Esophagus muscularis mucosa (tissue), 4 donors: ENCODE measurements at places on chromosomes 11 and 22. TPM values are rescaled to one million over a fixed set of nuclear protein-coding genes. Genes with fewer than 3 reads are reported as not detected.
A peak's percentile ranks its signal among the peaks of the same experiment; 100 is the strongest.

DNA sequence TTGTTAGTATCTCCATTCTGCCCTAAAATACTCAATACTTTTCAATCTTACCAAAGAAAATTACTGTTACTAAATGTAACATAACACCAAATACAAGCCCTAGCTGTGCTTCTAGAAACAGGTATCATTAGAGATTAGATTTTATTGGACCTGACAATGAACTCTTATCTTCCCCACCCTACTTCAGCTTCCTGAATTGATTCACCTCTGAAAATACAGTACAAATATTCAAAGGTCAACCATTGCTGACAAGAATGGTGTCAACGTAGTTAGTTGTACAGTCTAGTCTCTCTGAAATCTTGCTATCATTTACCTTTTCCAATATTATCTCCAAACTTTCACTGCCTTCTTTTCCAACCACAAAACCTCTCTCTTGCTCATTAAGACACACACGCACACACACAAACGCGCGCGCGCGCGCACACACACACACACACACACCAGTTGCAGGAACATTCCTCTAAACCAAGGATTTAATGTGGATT lies 22.4 kb downstream of the LRRC4C start:
- no peak for DNase-seq

- DNase-seq = no peak
Observed at GRCh38 chr11:64608046-64608445, 17.0 kb downstream of the SLC22A12 start.

GRCh38 chr22:21025266-21025665 lies 7.1 kb downstream of the SLC7A4 start:
- DNase-seq = no peak

DNA sequence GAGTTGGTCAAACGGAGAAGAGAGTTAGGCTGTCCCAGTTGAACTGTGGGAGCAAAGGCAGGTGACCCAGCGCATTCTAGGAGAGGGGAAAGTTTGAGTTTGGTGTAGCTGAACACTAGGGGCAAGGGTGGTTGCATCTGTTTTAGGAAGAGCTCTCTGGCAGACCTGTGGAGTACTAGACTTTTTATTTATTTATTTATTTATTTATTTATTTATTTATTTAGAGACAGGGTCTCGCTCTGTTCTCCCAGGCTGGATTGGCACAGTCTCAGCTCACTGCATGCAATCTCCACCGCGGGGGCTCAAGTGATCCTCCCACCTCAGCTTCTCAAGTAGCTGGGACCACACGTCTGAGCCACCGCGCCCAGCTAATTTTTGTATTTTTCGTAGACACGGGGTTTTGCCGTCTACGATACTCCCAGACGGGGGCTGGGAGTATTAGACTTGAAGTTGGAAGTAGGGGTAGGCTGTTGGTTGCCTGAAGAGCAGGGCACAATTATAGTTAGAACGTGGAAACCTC lies 950 bp upstream of the ACER3 start:
- DNase-seq = no peak

DNA sequence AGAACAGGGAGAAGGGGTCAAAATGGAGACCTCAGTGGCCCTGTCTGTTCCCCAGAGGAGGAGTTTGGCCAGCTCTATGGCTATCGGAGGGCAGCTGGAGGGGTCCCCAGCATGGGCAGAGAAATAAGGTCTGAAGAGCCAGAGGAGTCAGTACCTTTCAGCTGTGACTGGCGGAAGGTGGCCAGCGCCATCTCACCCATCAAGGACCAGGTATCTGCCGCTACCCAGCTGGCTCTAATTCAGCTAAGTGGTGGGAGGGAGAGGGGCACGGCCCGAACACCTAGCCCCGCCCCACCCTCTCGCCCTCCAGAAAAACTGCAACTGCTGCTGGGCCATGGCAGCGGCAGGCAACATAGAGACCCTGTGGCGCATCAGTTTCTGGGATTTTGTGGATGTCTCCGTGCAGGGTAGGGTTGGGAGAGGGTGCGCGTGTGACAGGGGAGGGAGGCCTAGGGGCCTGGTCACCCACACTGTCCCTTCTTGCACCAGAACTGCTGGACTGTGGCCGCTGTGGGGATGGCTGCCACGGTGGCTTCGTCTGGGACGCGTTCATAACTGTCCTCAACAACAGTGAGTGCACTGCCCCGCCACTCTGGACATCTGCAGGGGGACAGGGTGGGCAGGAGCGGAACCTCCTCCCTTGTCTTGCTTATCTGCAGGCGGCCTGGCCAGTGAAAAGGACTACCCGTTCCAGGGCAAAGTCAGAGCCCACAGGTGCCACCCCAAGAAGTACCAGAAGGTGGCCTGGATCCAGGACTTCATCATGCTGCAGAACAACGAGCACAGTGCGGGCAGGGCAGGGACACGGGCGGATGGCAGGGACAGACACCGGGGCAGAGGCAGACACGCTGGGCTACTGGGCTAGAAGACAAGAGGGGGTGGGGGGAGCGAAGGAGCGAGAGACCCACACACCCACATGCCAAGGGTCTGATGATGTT lies 2.8 kb downstream of the CTSW start:
- DNase-seq = no peak

DNA sequence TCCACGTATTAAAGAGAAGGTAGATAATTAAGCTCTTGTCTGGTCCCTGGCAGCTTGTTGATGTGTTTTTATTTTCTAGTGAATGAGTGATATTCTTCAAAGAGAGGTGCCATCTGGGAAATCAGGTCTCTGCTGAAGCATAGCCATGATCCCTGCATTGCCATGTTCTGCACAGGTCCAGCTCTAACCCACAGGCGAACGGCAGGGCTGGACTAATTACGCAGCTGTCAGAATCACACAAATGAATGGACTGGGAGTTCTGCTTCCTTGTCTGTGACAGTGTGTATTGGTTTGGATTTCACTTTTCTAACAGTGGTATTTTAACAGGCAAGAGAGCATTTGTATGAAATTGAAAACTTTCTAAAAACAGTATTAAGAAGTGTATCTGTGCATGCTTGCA lies 235.6 kb downstream of the FAT3 start:
- DNase-seq = peak; percentile 17

GRCh38 chr11:91174193-91174592 lies 951.3 kb upstream of the CHORDC1 start:
- DNase-seq = no peak

- no peak for DNase-seq
Observed at GRCh38 chr11:115409116-115409670, 95.0 kb downstream of the CADM1 start.

DNA sequence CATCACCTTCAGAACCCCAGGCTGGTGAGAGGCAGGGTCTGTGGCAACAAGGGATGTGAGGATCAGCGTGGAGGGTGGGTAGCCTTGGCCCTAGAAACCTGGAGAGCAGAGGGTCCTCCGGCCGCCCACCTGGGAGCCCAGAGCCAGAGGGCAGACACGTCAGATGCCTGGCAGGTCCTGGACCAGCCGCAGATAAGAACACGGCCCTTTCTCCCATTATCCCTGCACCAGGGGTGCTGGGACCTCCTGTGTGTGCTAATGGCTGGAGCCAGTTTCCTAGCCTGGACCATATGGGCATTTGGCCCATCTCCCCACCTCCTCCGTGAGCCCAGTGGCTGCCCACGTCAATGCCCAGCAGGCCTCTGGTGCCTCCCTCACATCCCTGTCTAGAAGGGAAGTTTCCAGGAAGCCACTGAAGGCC lies 88.4 kb downstream of the MORC2 start:
- DNase-seq = no peak

DNA sequence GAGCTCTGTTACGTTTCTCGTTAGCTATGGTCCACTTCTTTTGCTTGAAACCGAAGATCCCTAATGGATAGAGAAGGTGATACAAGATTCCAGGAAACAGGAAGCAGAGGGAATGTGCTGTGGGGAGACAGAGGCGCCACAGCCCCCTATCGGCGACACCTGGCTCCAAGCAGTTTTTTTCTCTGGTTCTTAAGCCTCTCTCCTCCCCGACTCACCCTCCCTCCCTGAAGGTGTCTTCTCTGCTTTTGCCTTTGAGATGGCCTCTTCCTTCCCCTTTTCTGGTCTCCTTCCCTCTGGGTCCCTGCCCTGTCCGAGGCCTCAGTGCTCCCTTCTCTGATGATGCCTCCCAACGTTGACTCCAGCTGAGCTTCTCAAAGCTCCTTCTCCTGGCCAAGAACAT lies 14.2 kb upstream of the APOBEC3A start:
- DNase-seq = no peak

DNA sequence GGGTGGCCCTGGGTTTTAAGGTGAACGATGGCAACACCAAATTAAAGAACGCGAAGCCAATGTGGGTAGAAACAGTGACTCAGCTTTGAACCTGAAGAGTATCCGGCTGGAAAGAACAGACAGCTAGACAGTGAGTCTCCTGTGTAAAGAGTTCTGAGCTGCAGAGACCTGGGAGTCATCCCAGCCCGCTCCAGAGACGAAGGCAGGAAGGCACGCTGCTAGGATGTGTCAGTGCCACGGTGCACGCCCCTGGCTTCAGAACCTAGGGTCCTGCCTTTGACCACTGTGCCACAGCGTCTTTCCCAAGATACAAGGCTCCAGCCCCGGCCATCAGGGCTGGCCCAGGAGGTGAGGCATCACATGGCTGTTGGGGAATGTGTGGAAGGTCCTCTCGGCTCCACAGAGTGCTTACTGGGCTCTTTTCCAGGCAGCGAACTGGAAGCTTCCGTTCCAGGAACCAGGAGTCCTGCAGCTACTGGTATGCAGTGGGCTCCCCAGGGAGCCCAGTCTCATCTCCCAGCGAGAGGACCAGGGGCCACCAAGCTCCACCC lies 29.9 kb downstream of the LRFN4 start:
- no peak for DNase-seq

DNA sequence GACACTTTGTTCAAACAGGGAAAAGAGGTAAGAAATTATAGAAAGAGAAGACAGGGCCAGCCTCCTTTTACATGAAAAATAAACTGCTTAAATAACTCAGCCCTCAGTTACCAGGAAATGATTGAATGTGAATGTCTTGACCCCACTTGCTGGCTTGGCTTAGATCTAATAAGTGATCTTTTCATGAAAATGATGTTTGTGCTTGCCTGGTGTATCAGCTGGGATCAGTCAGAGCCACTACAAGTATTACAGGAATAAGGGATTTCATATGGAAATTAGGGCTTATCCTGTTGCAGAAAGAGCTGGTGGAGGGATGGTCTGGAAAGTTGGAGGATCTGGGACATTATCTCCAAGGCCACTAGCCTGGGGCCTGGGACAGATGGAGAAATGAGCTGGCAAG lies 51.8 kb downstream of the COMMD9 start:
- DNase-seq = no peak

DNA sequence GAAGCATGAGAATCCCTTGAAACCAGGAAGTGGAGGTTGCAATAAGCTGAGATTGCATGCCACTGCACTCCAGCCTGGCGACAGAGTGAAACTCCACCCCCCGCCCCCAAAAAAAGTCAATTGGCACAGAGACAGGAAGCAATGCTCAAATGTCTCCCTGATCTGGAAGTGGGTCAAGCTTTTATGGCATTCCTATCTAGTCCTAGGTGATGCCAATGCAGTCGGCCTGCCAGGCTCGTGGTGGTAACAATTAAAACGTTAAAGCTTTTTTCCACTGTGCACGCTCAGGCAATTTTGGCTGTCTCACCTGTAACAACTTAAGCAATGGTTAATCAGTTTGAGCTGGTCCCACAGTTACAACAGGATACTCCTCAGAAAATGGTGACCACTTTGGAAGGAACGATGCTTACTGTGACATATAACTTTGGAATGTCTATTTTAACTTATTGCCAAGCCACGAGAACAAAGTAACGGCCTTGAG lies 18.9 kb upstream of the PISD start:
- no peak for DNase-seq

- DNase-seq = no peak
Observed at GRCh38 chr22:33652615-33653014, 267.7 kb downstream of the LARGE1 start.

DNA sequence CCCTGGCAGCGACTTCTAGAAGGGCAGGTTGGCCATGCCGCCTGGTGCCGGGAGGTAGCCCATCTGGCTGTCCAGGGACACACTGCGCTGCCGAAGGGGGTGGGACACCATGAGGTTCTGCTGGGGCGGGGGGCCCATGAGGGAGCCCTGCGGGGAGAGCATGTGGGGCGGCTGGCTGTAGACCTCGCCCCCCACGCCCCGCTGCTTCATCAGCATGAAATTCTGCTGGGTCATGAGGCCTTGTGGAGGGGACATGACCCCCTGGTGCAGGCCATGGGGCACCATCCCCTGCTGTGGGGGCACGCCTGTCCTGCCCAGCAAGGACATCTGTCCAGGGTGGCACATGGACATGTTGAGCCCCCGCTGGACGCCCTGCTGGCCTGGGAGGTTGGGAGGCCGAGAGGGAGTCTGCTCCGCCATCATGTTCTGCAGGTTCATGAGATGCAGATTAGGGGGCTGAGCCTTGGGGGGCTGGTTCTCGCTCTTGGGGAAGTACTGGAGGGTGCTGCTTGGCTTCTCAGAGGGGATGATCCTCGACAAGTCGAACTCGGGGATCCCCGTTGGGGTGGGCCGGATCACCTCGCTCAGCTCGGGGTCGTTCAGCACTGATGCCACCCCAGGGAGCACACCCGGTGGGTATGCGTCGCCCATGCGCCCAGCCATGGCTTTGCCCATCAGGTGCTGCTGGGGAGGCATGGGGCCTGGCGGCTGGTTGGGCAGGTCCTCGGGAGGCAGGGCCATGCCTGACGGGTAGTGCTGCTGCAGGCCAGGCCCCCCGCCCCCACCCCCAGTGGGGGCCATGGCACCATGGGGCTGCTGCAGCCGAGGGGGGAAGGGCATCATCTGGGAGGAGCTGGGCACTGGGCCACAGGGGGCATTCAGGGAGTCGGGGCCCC lies 15.0 kb downstream of the CXCR5 start:
- DNase-seq = no peak

GRCh38 chr11:115872416-115872815 lies 368.2 kb upstream of the CADM1 start:
- DNase-seq = no peak

GRCh38 chr22:37207981-37208380 lies 4.3 kb downstream of the SSTR3 start:
- DNase-seq = no peak

DNA sequence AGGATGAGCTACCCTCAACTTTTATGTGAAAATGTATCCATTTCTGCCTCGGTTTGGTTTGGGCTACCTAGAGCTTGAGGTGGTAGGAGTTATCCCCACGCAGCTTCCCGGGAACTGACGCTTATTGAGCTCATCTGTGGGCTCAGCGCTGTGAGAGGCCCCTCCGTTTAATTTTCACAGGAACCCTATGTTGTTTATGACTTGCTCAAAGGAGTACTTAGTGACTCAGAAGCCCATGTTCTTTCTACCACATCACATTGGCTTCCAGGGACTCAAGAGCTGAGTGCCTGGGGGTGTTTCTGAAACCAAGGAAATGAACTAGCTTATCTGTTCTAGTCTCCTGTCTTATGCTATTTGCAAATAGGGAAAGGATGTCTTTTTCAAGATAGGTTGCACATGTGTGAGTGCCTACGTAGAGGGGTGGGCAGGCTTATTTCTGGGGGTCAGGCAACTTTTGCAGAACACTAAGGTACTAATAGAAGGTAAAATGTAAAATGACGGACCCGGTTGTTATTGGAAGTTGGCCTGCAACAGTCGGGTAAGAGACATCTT lies 40.5 kb downstream of the MICAL2 start:
- no peak for DNase-seq

The MS4A8 gene
- not detected for total RNA-seq

The KCNK4 gene
- total RNA-seq = not detected

The KRTAP5-8 gene
- not detected for total RNA-seq

The ANGPTL5 gene
- total RNA-seq = 0.42 TPM

The UBQLN3 gene
- total RNA-seq = 0.13 TPM

The CD3G gene
- 0.23 TPM for total RNA-seq

The TPBGL gene
- total RNA-seq = 0.33 TPM

The RAB3IL1 gene
- 14.3 TPM for total RNA-seq
